ENCODE measurements at places on chromosomes 1 and 21. TPM values are rescaled to one million over a fixed set of nuclear protein-coding genes. Genes with fewer than 3 reads are reported as not detected.

GRCh38 chr1:204128464-204128963, 23.3 kb downstream of the ETNK2 start:
- no peak overlapping the region for H3K4me3 ChIP-seq
- H3K27ac ChIP-seq = no peak overlapping the region
- no peaks in the 10 kb centered on the region for H3K27me3 ChIP-seq
- H3K36me3 ChIP-seq = no peaks in the 10 kb centered on the region
- DNase-seq = no peak
- H3K4me1 ChIP-seq = peaks cover 5% of the 10 kb centered on the region

DNA sequence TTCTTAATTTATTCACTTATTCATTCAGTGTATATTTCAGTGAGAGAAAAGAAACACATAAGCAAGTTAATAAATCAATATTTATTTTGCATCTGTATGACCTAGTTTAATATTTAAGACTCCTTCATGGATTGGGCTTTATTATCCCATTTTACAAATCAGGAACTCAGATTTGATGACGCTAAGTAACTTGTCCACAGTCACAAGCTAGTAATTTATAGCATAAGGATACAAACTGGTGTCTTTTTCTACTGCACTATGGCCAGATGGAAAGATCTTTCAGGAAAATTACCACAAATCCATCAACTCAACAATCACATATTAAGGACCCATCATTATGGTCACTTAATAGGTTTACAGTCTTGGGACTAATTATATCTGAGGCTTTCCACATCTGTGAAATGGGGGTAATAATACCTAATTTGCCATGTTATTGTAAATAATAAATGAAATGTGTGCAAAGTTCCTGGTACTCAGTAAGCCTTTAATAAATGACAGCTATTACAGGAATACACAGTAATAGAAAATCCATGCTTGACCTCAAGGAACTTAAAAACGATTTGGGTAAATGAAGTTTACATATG, 13.3 kb downstream of the CDKN2C start:
- H3K27ac ChIP-seq = no peak overlapping the region
- peaks cover 8% of the 10 kb centered on the region for H3K27me3 ChIP-seq
- H3K36me3 ChIP-seq = no peaks in the 10 kb centered on the region
- H3K4me1 ChIP-seq = peaks cover 11% of the 10 kb centered on the region
- DNase-seq = no peak
- no peak overlapping the region for H3K4me3 ChIP-seq

GRCh38 chr1:27713139-27713725, 12.5 kb upstream of the FAM76A start:
- no peaks in the 10 kb centered on the region for H3K4me1 ChIP-seq
- peaks cover 13% of the 10 kb centered on the region for H3K27me3 ChIP-seq
- H3K27ac ChIP-seq = no peak overlapping the region
- no peaks in the 10 kb centered on the region for H3K36me3 ChIP-seq
- no peak for DNase-seq

- DNase-seq = no peak
- peaks cover 6% of the 10 kb centered on the region for H3K27me3 ChIP-seq
- peaks cover 2% of the 10 kb centered on the region for H3K4me1 ChIP-seq
- no peak overlapping the region for H3K27ac ChIP-seq
- H3K36me3 ChIP-seq = no peaks in the 10 kb centered on the region
- H3K4me3 ChIP-seq = no peak overlapping the region
Measured at GRCh38 chr1:219467524-219467923, 145.4 kb downstream of the ZC3H11B start.

DNA sequence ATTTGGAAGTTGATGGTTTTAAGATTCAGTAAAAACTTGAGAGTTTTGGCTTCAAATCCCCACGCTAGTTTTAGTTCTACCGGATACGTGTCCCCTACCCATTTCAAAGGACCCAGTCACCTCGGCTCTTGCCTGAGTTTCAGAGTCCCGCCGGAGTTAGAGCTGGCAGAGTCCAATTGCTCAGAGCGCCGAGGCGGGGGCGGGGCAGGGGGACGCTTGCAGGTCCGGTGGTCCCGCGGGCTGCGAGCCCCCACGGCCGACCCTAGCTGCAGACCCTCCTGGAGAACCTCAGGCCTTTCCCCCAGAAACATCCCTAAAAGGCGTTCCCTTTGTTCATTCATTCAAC, 765 bp upstream of the VPS45 start:
- H3K36me3 ChIP-seq = peaks cover 12% of the 10 kb centered on the region
- H3K27me3 ChIP-seq = no peaks in the 10 kb centered on the region
- H3K4me1 ChIP-seq = peaks cover 27% of the 10 kb centered on the region
- H3K4me3 ChIP-seq = peak overlapping the region; percentile 96
- peak; percentile 64 for DNase-seq

- no peaks in the 10 kb centered on the region for H3K4me1 ChIP-seq
- no peak overlapping the region for H3K4me3 ChIP-seq
- H3K27me3 ChIP-seq = no peaks in the 10 kb centered on the region
- H3K27ac ChIP-seq = no peak overlapping the region
- no peak for DNase-seq
- no peaks in the 10 kb centered on the region for H3K36me3 ChIP-seq
Measured at GRCh38 chr1:4005431-4005830, 105.4 kb upstream of the C1orf174 start.

DNA sequence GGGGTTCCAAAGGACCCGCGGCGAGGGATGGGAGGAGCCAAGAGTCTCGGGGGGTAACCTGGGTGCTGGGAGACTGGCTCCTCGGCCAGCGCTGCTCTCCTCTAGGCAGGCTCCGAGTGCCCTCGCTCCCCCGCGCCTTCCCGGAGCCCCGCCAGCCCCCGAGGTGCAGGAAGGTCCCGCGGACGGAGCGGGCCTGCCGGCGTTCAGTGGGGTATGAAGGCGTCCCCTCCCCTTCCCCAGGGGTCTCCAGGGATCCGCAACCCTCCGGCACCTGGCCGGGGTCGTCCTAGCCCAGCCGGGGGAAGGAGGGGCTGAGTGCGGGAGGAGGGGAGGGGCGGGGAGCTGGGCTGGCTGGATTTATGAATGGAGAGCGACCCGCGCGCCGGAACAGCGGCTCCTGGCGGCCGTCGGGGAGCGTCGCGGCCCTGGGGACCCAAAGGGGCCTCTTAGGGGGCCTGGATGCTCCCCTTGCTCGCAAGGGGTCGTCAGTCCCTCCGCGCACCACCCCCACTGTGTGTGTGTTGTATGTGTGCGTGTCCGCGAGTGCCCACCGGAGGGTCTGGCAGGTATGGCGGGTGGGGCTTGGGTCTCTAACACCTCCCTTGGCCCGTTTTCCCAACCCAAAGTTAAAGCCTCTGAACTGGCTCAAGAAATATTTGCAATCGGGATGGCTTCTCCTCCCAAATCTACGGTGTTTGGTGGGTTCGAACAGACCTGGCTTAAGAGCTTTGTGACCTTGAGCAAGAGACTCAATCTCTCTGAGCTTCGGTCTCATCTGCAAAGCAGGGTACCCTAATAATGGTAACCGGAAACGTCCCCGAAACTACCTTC, 642 bp downstream of the HCRTR1 start:
- DNase-seq = peak; percentile 63
- H3K27ac ChIP-seq = no peak overlapping the region
- peaks cover 2% of the 10 kb centered on the region for H3K4me1 ChIP-seq
- H3K27me3 ChIP-seq = peaks cover 23% of the 10 kb centered on the region
- H3K4me3 ChIP-seq = no peak overlapping the region

- H3K4me1 ChIP-seq = no peaks in the 10 kb centered on the region
- DNase-seq = no peak
- H3K27ac ChIP-seq = no peak overlapping the region
- no peaks in the 10 kb centered on the region for H3K27me3 ChIP-seq
- no peak overlapping the region for H3K4me3 ChIP-seq
Measured at GRCh38 chr1:4684864-4685522, 30.6 kb downstream of the AJAP1 start.

DNA sequence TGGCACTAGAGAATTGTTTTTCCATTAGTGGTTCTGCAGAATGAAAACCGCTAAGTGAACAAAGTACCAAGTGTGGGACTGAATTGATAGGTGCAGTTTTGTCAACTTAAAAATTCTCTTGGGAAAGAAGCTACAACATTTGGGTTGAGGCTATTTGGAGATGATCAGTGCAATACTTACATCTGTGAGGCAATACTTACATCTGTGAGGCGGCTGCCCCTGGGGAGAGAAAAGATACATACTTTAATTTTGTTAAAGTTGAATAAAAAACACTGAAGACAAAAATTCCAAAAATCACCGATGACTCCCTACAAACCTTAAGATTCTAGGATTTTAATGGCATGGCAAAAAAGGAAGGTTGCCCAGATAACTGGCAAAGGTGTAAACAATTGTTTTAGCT, 1.7 kb downstream of the CFAP410 start:
- H3K4me1 ChIP-seq = peaks cover 14% of the 10 kb centered on the region
- DNase-seq = no peak
- no peaks in the 10 kb centered on the region for H3K27me3 ChIP-seq
- peaks cover 3% of the 10 kb centered on the region for H3K36me3 ChIP-seq
- no peak overlapping the region for H3K4me3 ChIP-seq

DNA sequence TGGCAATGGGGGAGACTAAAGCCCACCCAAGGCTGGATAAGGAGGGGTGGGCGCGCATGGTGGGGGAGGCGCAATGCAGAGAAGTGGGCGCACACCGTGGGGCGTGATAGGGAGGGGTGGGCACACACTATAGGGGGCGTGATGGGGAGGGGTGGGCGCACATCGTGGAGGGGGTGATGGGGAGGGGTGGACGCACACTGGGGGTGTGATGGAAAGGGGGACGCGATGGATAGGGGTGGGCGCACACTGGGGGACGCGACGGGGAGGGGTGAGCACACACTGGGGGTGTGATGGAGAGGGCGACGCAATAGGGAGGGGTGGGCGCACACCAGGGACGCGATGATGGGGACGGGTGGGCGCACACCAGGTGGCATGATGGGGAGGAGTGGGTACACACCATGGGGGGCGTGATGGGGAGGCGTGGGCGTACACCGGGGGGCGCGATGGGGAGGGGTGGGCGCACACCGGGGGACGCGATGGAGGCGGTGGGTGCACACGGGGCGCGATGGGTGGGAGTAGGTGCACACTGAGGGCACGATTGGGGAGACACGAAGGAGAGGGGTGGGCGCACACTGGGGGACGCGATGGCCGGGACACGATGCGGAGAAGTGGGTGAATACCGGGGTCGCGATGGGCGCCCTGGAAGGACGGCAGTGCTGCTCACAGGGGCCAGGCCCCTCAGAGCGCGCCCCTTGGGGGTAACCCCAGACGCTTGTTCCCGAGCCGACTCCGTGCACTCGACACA, 929 bp downstream of the SUMO3 start:
- H3K27me3 ChIP-seq = no peaks in the 10 kb centered on the region
- peak overlapping the region; percentile 74 for H3K4me3 ChIP-seq
- no peak overlapping the region for H3K27ac ChIP-seq
- no peak for DNase-seq

GRCh38 chr21:16797540-16797939, 715.3 kb upstream of the CXADR start:
- H3K4me1 ChIP-seq = no peaks in the 10 kb centered on the region
- H3K27me3 ChIP-seq = no peaks in the 10 kb centered on the region
- H3K36me3 ChIP-seq = no peaks in the 10 kb centered on the region

DNA sequence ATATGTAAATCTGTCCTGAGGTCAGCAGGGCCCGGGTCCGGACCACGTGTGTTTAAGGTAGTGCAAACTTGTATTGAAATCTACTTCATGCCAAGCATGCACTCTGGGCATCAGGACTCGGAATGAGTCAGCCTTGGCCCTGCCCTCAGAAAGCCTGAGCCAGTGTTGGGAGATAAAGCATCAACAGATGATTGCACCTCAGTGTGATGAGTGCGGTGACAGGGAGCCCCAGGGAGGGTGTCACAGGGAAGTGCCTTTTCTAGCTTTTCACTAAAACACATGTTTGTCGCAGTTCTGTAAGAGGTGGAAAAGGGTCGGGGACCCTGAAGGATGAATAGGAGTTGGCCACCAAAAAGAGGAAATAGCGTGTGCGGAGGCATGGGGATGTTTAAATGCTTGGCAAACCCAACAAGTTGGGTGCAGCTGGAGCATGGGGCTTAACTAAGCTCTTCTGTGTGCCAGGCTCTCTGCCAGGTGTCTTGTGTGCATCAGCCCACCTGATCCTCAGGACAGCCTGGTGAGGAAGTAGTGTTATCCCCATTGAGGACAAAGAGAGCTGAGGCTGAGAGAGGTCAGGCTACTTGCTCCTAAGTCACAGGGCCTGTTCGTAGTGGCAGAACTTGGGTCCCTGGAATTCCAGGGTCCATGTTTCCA, 48.2 kb upstream of the EPB41 start:
- H3K27ac ChIP-seq = no peak overlapping the region
- no peaks in the 10 kb centered on the region for H3K4me1 ChIP-seq
- H3K36me3 ChIP-seq = no peaks in the 10 kb centered on the region
- H3K27me3 ChIP-seq = no peaks in the 10 kb centered on the region

GRCh38 chr1:9406111-9406510, 113.4 kb downstream of the SPSB1 start:
- peaks cover 2% of the 10 kb centered on the region for H3K27me3 ChIP-seq
- DNase-seq = no peak
- H3K4me1 ChIP-seq = peaks cover 5% of the 10 kb centered on the region
- no peak overlapping the region for H3K4me3 ChIP-seq
- peaks cover 3% of the 10 kb centered on the region for H3K36me3 ChIP-seq
- H3K27ac ChIP-seq = no peak overlapping the region

GRCh38 chr21:41207401-41208375, 39.7 kb downstream of the BACE2 start:
- H3K27ac ChIP-seq = no peak overlapping the region
- H3K27me3 ChIP-seq = peaks cover 12% of the 10 kb centered on the region
- no peak overlapping the region for H3K4me3 ChIP-seq
- no peaks in the 10 kb centered on the region for H3K36me3 ChIP-seq
- no peaks in the 10 kb centered on the region for H3K4me1 ChIP-seq

GRCh38 chr21:46325073-46325912, 1.3 kb downstream of the PCNT start:
- H3K4me1 ChIP-seq = peaks cover 32% of the 10 kb centered on the region
- H3K27me3 ChIP-seq = no peaks in the 10 kb centered on the region
- peak; percentile 43 for DNase-seq
- H3K4me3 ChIP-seq = peak overlapping the region; percentile 91
- peaks cover 48% of the 10 kb centered on the region for H3K36me3 ChIP-seq

Gene NOS1AP
- total RNA-seq = 0.18 TPM

Gene TFF3
- total RNA-seq = not detected

Gene SAMSN1
- 66.7 TPM for total RNA-seq

Gene LORICRIN
- not detected for total RNA-seq

Gene LYPD8
- total RNA-seq = not detected

Gene OR2T35
- total RNA-seq = not detected

Gene KCNK1
- total RNA-seq = not detected

Gene RXFP4
- total RNA-seq = not detected

Gene KRTAP6-1
- not detected for total RNA-seq

Gene TFF2
- total RNA-seq = not detected

Gene ROR1
- total RNA-seq = not detected

Gene CDCA8
- total RNA-seq = 53.7 TPM

Gene SPRR2A
- not detected for total RNA-seq

Gene PDPN
- total RNA-seq = not detected

Gene VTCN1
- not detected for total RNA-seq
